ENCODE measurements at places on chromosomes 7 and 10.

GRCh38 chr10:10780746-10781145 is 236.9 kb upstream of the CELF2 start:
- no peak for DNase-seq

DNA sequence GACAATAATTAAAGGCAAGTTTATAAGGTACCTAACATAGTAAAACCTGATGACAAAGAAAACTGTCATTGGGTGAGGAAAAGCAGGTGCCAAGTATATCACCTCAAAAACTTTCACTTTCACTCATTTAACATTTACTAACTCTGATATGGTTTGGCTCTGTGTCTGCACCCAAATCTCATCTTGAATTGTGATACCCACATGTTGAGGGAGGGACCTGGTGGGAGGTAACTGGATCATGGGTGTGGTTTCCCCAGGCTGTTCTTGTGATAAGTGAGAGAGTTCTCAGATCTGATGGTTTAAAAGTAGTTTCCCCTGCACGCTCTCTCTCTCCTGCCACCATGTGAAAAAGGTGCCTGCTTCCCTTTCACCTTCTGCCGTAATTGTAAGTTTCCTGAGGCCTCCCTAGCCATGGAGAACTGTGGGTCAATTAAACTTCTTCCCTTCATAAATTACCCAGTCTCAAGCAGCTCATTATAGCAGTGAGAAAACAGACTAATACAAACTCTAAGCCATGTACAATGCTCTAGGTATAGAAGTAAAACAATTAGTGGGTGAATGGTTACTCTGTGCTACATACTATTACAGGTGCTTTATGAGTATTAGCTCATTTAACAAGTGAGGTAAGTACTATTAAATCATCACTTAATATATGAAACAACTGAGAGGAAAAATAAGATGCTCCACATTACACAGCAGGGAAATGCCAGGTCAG is 199.0 kb downstream of the CHCHD3 start:
- peak; percentile 14 for DNase-seq

GRCh38 chr10:97207756-97208346 is 22.1 kb upstream of the SLIT1 start:
- no peak for DNase-seq

GRCh38 chr10:100419911-100420449 is 42.8 kb upstream of the WNT8B start:
- no peak for DNase-seq

- no peak for DNase-seq
Measured at GRCh38 chr10:132740588-132740987, 45.4 kb downstream of the NKX6-2 start.

GRCh38 chr7:81333004-81333403 is 414.2 kb upstream of the SEMA3C start:
- DNase-seq, result no peak

- no peak for DNase-seq
Measured at GRCh38 chr10:28938745-28939144, 261.4 kb downstream of the BAMBI start.

DNA sequence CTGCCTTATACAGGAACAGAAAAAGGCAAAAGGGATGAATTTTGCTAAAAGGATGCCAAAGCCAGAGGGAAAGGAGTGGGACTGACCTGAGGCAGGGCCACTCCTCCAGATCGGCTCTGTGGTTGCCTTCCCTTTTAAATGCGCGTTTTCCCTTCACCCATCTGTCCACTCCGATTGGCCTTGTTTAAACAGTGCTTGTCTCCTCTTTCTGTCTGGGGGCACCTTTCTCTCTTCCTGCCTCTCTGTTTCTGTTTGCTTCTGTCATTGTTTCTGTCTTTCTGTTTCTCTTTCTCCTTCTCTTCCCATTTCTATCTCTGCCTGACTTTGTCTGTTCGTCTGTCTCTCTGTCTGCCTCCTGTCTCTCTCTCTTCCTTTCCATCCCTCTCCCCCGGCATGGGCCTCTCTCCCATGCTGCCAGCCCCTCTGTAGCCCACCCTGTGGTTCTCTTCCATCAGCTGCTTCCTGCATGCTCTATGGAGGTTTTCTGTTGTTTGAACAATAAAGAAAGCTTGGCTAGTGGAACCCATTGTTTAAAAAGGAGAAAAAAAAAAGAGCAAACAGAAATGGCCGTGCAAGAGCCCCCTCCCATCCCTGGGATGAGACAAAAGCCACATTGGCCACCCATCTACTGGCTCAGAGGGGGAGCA is 29.5 kb upstream of the HSPB1 start:
- no peak for DNase-seq

DNA sequence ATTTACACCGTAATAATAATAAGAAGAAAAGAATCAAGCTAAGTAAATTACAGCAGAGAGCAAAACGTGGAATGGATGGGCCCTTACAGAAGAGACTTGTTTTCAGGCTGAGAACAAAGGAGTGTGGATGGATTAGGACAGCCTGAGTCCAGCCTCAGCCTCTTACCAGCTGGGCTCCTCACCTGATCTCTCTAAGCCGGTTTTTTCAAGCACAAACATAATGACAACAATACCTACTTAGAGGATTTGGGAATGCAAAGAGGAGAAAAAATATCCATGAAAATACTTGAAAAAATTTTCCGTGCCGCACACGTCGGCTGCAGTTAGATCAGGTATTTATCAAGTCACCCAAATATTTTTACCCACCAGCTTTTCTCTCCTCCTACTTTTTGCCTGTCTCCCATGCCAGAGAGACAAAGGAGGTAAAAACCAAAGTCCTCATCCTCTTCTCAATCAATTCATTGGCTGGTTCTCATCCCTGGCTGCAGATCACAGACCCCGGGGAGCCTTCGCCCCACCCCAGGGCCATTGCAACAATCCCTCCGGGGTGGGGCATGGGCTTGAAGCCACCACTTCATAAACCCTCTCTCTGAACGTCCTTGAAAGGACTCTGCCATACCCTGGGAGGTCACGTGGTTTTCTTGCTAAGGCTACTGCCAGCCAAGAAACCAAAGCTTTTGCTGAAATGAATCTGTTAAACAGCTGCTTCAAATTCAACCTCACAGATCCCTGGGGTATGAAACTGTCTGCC is 29.7 kb upstream of the GTF2I start:
- DNase-seq, result no peak

- DNase-seq, result no peak
Measured at GRCh38 chr10:5500162-5500670, 846 bp upstream of the CALML5 start.

GRCh38 chr10:32114508-32114907 is 58.3 kb upstream of the KIF5B start:
- DNase-seq, result no peak

DNA sequence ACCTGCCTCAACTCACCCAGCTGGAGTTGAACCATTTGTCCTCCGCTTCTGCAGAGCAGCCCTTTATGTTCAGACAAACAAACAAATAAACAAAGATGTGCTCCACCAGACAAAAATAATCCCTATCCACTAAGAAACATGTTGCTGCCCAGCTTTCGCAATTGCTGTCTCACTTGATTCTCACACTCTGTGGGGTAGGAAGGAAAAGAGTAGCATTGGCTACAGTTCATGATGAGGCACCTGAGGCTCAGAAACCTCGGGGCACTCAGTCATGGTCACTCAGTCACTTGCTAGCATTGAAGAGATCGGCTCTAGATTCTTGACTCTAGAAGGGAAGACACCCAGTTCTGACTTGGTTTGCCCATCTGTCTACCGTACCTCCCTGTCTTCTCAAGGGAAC is 88.0 kb upstream of the ZMIZ1 start:
- no peak for DNase-seq

DNA sequence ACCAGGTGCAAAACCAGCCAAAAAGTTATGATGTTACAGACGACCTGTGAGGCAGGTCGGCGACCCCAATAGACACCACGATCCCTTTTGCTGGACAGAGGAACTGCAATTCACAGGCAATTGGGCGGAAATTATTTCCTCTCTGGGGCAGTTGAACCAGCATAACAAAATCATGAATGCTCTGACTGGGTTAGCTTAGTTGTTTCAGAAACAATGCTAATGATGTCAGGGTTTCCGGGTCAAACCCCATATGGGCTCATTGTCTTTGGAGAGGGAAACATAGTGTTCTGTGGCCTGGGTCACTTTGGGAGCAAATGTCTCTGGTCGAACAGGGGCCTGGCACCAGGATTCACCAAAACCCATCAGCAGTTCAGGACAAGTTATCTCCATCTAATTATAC is 669.1 kb upstream of the NRP1 start:
- no peak for DNase-seq

- DNase-seq, result no peak
Measured at GRCh38 chr10:118570591-118570990, 24.9 kb downstream of the PRLHR start.

DNA sequence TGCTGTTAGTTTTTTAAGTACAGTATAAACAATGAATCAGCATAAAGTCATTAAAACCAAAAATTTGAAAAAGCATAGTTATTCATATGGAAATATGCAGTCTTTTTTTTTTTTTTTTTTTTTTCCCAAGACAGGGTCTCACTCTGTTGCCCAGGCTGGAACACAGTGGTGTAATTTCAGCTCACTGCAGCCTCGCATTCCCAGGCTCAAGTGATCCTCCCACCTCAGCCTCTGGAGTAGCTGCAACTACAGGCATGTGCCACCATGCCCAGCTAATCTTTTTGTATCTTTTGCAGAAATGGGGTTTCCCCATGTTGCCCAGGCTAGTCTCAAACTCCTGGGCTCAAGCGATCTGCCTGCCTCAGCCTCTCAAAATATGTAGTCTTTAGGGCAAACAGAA is 182.0 kb downstream of the SEMA3E start:
- no peak for DNase-seq

- DNase-seq, result no peak
Measured at GRCh38 chr10:126519185-126519584, 130.9 kb upstream of the ADAM12 start.
